ENCODE measurements at places on chromosomes 3 and 15. TPM values are rescaled to one million over a fixed set of nuclear protein-coding genes. Genes with fewer than 3 reads are reported as not detected.

- no peak overlapping the region for H3K4me3 ChIP-seq
- no peaks in the 10 kb centered on the region for H3K4me1 ChIP-seq
- H3K36me3 ChIP-seq: no peaks in the 10 kb centered on the region
- no peaks in the 10 kb centered on the region for H3K27me3 ChIP-seq
- no peak for DNase-seq
Observed at GRCh38 chr15:38263996-38264395, 11.4 kb downstream of the SPRED1 start.

DNA sequence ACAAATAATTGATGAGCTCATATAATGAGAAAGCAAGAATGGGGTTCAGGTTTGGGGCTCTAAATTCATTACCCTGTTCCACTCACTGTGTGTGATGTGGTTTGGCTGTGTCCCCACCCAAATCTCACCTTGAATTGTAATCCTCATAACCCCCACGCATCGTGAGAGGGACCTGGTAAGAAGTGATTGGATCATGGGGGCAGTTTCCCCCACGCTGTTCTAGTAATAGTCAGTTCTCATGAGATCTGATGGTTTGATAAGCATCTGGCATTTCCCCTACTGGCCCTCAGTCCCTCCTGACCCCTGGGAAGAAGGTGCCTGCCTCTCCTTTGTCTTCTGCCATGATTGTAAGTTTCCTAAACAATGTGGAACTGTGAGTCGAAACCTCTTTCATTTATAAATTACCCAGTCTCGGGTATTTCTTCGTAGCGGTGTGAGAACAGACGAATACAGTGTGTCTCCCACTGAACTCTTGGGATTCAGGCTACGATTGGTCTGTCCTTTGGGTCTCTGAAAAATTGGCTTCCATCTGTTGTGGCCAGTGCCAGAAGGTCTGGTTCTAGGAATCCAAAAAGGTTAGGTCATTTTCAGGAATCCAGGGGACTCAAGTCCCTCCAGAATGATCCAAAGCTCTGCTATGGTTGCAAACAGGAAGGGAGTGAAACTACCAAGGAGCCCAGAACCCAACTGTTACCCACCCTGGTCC, 87.7 kb downstream of the XXYLT1 start:
- no peak overlapping the region for H3K4me3 ChIP-seq
- H3K27ac ChIP-seq: no peak overlapping the region
- H3K27me3 ChIP-seq: no peaks in the 10 kb centered on the region
- no peaks in the 10 kb centered on the region for H3K36me3 ChIP-seq

DNA sequence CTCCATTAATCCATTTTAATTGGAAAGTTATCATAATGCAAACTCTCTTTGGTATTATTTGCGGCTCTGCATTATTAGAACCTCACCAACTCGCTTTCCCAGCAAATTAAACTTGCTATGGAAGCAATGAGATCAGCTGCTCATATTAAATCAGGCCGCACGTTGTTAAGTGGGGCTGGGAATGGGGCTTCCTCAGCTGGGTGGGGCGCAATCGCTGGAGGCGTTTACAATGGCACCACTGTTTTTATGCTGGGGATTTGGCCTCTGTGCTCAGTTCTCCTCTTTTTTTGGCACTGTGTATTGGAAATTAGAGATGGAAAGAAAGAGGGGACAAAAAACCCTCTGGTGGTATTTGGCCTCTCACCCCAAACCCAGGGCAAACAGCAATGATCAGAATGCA, 72.2 kb downstream of the RPLP1 start:
- H3K4me1 ChIP-seq: no peaks in the 10 kb centered on the region
- H3K4me3 ChIP-seq: no peak overlapping the region
- DNase-seq: no peak
- H3K36me3 ChIP-seq: no peaks in the 10 kb centered on the region
- H3K27me3 ChIP-seq: no peaks in the 10 kb centered on the region
- H3K27ac ChIP-seq: no peak overlapping the region

DNA sequence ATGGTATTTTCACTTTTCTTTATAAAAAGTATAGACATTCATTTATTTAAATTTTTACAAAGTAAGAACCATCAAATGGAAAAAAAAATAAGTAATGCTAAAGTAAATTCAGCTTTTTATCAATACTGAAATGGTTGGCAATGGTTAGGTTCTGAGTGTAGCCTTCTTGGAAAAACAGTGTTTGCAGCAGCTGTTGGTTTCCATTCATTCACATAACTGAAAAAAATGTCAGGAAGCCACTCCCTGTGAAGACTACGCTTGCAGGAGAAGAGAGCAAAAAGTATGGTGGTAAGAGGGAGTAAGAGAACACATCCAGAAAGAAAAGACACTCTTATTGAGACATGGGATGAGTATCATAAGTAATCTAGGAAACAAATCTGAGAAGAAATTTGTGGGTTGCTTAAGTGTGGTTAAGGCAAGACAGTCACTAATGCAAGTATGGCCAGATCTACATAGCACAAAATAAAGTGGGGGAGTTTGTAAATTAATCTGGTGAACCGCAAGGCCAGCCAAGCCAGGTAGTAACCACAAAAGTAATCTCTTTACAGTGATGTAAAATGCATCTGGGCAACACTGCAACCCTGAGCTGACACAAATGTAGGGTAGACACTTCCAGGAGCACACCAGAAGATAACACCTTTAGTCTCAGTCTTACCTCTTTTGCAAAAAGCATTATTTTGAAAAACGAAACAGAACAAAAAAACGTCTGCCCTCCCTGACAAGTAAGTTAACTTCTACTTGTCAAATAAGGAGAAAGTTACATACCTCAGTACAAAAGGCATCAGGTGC, 133.7 kb downstream of the IGSF11 start:
- no peaks in the 10 kb centered on the region for H3K27me3 ChIP-seq
- H3K4me1 ChIP-seq: no peaks in the 10 kb centered on the region
- no peak overlapping the region for H3K27ac ChIP-seq
- no peaks in the 10 kb centered on the region for H3K36me3 ChIP-seq

GRCh38 chr3:38986901-38987300, 64.8 kb downstream of the SCN11A start:
- H3K4me3 ChIP-seq: no peak overlapping the region
- no peaks in the 10 kb centered on the region for H3K36me3 ChIP-seq
- no peak for DNase-seq
- no peaks in the 10 kb centered on the region for H3K4me1 ChIP-seq
- no peak overlapping the region for H3K27ac ChIP-seq

DNA sequence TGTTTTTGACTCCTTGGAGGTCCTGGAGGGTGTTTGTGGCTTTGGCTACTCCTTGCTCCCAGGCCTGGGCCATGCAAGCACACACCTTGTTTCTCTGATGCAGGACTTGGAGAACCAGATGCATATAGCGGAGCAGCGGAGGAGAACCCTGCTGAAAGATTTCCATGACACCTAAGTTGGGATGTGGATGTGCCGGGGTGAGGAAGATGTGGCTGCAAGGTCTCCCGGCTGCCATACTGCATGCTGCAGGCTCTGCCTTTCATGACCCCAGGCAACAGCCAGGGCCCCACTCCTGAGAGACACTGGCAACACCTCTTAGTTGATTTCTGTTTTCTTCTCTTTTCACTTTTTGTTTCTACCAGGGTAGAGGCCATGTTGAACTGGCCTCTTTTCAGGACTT, 6.9 kb upstream of the P4HTM start:
- no peak for DNase-seq
- H3K36me3 ChIP-seq: peaks cover 77% of the 10 kb centered on the region
- H3K27ac ChIP-seq: no peak overlapping the region
- H3K4me3 ChIP-seq: no peak overlapping the region
- no peaks in the 10 kb centered on the region for H3K27me3 ChIP-seq

- H3K36me3 ChIP-seq: no peaks in the 10 kb centered on the region
- no peak for DNase-seq
- no peak overlapping the region for H3K27ac ChIP-seq
- H3K4me3 ChIP-seq: no peak overlapping the region
- no peaks in the 10 kb centered on the region for H3K4me1 ChIP-seq
- H3K27me3 ChIP-seq: no peaks in the 10 kb centered on the region
Observed at GRCh38 chr3:174620138-174620537, 239.0 kb upstream of the NAALADL2 start.

DNA sequence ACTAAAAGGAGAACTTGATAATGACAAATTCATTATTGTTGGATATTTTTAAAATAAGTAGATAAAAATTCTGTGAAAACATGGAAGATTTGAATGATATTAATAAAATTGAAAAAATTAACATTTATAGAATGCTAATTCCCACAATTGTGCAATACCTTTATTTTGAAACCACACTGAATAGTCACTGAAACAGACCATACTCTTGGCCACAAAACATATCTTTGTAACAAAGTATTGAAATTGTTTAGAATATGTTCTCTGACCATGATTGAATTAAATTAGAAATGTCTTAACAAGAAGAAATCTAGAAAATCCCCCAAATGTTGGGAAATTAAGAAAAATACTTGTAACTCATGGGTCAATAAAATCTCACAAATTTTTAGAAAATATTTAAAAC, 49.2 kb downstream of the ARHGAP11B start:
- H3K4me1 ChIP-seq: no peaks in the 10 kb centered on the region
- no peak overlapping the region for H3K27ac ChIP-seq
- H3K27me3 ChIP-seq: no peaks in the 10 kb centered on the region
- no peak overlapping the region for H3K4me3 ChIP-seq
- no peak for DNase-seq

- no peaks in the 10 kb centered on the region for H3K27me3 ChIP-seq
- H3K36me3 ChIP-seq: no peaks in the 10 kb centered on the region
- no peak overlapping the region for H3K4me3 ChIP-seq
- peak overlapping the region; percentile 71 for H3K27ac ChIP-seq
- no peaks in the 10 kb centered on the region for H3K4me1 ChIP-seq
- peak; percentile 47 for DNase-seq
Observed at GRCh38 chr3:42745776-42746454, 27.1 kb downstream of the CCDC13 start.

DNA sequence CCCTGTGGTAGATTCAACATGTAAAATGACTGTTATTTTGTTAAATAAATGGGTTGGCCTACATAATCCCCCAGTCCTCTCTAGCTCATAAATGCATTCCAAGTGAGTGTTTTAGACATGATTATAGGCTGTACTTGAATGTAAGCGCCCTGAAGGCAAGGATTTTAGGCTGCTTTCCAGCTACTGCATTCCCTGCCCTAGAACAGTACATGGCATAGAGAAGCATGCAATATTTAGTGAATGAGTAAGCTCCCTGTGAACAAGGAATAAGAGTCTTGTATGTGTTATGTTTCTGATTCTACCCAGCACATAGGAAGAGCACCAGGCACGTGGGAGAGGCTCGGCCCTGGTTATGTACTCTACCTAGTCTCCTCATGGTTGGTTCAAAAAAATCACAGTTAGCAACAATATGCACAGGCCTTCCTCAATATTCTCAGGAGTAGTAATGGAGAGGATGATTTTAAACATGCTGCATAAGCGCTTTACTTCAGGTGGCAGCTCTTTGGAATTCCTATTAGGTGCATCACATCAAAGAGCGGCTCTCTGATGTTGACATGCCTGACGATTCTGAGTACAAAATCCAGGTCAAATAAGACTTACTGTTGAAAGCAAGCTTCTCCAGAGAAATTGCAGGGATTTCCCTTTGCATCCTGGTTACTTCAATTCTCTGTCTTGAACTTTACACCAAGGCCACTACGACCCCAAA, 456.6 kb downstream of the MAGI1 start:
- no peak overlapping the region for H3K4me3 ChIP-seq
- no peak for DNase-seq
- no peak overlapping the region for H3K27ac ChIP-seq
- no peaks in the 10 kb centered on the region for H3K27me3 ChIP-seq
- H3K36me3 ChIP-seq: no peaks in the 10 kb centered on the region
- H3K4me1 ChIP-seq: no peaks in the 10 kb centered on the region

DNA sequence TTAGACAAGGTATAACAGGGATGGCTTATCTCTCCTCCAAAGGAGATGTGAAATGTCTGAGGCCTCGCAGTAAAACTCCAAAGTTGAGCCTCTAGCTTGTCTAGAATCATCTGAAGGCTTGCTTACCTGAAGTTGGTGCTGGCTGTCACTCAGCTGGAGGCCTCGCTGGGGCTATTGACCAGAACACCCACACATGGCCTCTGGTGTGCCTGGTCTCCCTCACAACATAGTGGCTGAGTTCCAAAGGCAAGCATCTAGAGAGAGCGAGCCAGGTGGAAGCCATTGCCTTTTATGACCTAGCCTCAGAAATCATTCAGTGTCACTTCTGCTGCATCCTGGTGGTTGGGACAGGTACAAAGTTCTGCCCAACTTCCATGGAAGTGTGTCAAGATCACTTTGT, 17.4 kb upstream of the RNU6-1 start:
- H3K4me3 ChIP-seq: no peak overlapping the region
- H3K27me3 ChIP-seq: no peaks in the 10 kb centered on the region
- DNase-seq: no peak
- no peak overlapping the region for H3K27ac ChIP-seq
- H3K36me3 ChIP-seq: no peaks in the 10 kb centered on the region
- H3K4me1 ChIP-seq: no peaks in the 10 kb centered on the region

DNA sequence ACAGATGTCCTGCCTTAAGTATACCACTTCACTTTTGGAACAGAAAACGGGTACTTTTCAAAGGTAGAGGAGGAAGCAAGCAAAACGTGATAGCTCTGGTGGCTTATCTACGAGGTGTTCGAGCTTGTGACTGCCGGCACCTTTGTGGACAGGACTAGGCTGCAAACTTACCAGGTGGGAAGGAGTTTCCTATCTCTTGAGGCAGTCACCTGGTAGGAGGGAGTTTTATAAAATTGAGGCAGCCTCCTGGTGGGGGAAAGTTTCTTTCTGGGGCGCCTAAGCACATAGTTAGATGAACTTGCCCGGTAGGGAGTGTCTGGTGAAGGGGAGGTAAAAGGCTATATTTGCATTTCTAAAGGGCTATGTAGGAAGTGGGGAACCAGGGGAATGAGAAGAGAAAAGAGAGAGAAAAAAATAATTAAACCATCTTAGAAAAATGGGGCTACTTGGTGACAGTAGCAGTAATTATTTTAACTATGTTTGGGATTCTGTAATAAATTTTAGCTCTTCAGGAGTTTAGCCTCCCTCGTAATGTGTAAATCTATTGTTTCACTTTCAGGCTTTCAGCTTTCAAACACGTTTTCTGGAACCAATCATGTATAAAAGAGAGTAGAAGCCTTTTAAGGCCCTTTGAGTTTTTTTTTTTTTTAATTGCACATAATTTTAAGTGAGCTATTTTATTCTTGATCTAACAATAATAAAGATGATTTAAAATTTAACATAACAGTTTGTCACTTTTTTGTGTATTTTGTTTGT, 131.0 kb downstream of the IL5RA start:
- no peak overlapping the region for H3K27ac ChIP-seq
- no peaks in the 10 kb centered on the region for H3K27me3 ChIP-seq
- H3K4me3 ChIP-seq: no peak overlapping the region
- no peak for DNase-seq
- H3K36me3 ChIP-seq: no peaks in the 10 kb centered on the region

Gene CHDH
- 2.2 TPM for total RNA-seq

Gene MESP2
- total RNA-seq: not detected

Gene CDHR4
- 0.20 TPM for total RNA-seq

Gene CXCR6
- total RNA-seq: not detected

Gene GHSR
- not detected for total RNA-seq

Gene UNC13C
- 0.31 TPM for total RNA-seq

Gene TRPM1
- total RNA-seq: not detected

Gene INTS14
- 15.3 TPM for total RNA-seq

Measured in right atrium auricular region (tissue), 2 donors.